ENCODE measurements at places on chromosomes 3 and 15.

DNA sequence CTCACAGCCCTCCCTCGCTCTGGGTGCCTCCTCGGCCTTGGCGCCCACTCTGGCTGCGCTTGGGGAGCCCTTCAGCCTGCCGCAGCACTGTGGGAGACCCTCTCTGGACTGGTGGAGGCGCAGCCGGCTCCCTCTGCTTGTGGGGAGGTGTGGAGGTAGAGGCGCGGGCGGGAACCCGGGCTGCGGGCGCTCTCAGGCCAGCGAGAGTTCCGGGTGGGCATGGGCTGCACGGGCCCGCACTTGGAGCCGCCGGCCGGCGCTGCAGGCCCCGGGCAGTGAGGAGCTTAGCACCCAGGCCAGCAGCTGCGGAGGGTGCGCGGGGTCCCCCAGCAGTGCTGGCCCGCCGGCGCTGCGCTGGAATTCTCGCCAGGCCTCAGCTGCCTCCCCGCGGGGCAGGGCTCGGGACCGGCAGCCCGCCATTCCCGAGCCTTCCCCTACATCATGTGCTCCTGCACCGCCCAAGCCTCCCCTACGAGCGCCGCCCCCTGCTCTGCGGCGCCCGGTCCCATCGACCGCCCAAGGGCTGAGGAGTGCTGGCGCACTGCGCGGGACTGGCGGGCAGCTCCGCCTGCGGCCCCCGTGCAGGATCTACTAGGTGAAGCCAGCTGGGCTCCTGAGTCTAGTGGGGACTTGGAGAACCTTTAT is 46.0 kb upstream of the GSK3B start:
- no peak for DNase-seq

GRCh38 chr15:40452296-40453090 is 11.7 kb downstream of the BAHD1 start:
- DNase-seq, result no peak

- no peak for DNase-seq
Measured at GRCh38 chr3:183546625-183547024, 8.9 kb downstream of the KLHL6 start.

DNA sequence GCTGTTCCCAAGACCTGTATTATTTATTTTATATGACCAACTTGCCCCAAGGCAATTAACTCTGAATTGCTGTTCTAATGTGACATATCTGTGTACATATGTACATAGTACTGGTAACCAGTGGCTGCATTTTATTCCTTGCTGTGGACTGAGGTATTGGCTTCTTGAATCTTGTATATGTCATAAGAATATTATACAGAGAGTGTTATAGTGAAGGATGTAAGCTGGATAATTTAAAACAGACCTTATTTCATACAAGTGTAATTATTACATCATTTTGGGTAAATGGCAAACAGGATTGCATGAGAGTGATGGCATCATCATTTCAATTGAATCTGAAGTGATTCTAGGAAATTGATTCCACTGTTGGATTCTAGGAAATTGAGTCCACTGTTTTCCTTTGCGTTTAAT is 32.9 kb downstream of the B3GALNT1 start:
- no peak for DNase-seq

- DNase-seq, result no peak
Measured at GRCh38 chr3:101876142-101876541, 26.8 kb downstream of the NFKBIZ start.

- no peak for DNase-seq
Measured at GRCh38 chr15:25770031-25770430, 93.1 kb downstream of the ATP10A start.

DNA sequence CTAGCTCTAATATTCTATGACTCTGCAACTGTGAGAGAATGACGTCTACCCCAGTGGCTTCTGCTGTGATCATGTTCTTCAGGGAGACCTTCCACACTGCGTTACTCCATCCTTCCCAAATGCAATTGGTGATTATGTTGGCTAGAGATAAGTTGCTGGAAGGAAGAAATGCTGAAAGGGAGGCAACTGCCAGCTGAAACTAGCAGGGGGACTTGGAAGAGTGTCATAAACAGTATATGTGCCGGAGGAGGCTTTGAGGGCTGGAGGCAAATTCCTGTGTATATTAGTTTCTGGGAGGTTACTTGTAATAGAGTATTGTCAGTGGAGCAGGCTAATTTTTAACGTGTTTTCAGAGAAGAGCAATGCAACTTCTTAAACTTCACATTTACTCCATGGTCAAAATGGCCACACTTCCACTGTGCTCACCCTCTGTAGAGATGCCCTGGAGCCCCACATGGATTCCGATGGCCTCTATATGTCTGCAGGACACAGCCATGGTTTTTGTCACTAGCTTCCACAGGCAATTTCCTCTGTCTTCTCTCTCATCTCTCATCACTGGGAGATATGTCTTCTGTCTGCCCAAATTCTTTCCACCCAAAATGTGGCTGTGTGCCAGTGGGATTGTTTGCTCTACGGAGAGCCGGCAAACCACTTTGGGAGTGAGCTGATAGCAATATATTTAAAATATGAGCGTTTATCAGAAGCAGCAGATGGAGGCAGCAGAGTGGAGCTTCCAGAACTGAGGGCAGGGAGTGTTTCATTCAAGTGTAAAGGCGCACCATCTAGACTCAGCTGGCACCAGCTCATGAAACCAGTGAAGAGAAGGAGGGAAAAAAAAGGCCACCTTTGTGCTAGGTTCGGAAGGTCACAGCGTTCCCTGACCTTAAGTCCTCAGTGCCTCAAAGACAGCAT is 13.3 kb upstream of the CD47 start:
- no peak for DNase-seq

DNA sequence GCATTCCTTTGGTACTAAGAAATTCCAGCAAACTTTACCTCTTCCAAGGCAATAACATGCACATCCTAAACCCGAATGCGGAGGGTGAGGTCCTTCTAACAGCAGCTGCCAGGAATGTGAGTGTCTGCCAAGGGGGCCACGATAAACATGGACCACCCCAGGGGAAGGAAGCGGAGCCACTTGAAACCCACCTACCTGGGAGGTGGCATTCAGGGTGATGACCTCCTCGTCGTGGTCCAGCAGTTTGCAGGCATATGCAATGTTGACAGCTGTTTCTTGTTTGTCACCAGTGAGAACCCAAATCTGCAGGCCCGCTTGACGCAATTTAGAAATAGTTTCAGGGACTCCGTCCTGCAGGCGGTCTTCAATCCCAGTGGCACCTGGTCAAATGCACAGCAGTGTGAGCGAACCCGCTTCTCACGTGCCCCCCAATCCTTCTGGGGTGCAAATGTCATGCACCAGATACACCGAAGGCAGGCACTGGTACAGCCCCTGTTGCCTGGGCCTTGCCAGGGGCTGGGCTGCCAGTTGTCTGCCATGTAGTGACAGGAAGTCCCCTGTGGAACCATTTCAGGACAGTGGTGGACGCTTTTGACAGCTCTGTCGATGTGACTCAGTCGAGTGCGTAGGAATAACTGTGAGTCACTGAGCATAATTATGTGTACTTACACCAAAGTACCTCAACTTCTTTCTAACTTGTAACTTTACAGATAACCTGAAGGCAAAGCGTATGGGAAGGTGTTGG is 161.2 kb downstream of the ATP10A start:
- no peak for DNase-seq

- no peak for DNase-seq
Measured at GRCh38 chr3:179272385-179272784, 21.5 kb upstream of the KCNMB3 start.

- DNase-seq, result no peak
Measured at GRCh38 chr15:48992545-48992944, 28.8 kb upstream of the SHC4 start.

DNA sequence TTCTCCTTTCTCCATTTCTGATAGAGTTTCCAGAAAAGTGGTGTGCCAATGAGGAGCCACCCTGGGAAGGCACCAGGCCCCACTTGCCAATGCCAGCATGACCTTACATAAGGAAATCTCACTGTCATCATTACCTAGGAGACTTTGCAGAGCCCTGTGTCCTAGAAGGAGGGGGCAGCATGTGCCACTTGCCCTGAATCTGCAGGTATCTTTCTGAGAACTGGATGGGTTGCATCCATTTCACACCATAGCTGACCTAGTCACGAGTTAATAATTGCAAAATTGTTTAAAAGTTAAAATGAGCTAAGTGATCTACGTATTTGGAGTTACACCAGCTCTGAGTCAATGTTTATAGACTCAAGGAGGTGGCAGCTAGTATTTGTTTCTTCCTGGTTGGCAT is 14.3 kb downstream of the CA12 start:
- DNase-seq, result no peak

- DNase-seq, result no peak
Measured at GRCh38 chr3:182487143-182487542, 306.2 kb upstream of the ATP11B start.

GRCh38 chr3:67804578-67804977 is 150.2 kb upstream of the SUCLG2 start:
- no peak for DNase-seq
